T-cell (primary cell): ENCODE measurements at places on chromosomes 11 and 22. TPM values are rescaled to one million over a fixed set of nuclear protein-coding genes. Genes with fewer than 3 reads are reported as not detected.

DNA sequence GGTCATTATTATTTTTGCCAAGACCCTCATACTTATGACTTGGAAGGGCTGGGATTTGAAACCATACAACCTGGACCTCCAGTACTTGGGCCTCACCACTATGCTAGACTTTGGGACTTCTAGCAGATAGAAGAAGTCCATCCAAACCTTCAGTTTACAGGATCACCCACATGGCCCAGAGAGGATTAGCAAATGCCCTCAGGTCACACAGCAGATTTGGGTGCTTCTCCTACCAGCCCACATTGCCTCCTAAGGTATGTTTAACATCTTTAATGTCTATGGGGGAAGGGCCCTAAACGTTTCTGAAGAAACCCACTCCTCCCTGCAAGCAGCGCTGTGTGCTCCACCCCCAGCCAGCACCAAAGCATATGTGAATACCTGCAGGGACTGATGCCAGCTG lies 17.5 kb upstream of the GCAT start:
- no peak for DNase-seq

Gene OR52I2
- not detected for total RNA-seq

Gene OR4D5
- not detected for total RNA-seq

Gene BLID
- not detected for total RNA-seq

DNA sequence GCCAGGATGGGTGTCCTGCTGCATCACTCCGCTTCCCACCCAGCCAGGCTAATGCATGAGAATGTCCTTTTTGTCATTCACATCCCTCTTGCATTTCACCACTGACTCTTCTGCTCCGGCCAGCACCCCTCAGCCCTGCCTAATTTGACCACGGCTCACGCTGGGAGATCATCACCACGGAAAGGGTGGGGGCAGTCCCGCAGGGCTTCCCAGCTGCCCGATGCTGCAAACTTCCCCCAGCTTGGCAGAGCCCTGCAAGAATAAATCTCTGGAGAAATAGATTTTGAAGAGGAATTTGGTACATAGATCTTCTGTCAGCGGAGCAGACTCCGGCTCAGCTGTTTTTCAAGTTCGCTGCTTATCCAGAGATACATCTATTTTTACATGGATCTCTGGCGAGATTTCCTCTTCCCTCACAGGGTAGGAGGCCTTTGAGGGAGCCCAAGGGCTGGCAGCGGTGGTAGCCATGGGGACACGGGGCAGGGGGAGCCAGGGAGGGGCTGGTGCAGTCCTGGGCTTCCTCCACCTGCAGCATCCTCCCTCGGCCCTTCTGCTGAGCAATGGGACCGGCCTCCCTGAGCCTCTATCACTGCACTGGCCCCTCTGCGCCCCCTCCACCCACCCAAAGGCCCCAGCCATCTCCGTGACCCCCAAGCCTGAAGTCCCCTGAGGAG lies 62.6 kb downstream of the BUD13 start:
- no peak for DNase-seq

Gene CDC45
- 0.56 TPM for total RNA-seq

Gene CADM1
- total RNA-seq, result 3.1 TPM

DNA sequence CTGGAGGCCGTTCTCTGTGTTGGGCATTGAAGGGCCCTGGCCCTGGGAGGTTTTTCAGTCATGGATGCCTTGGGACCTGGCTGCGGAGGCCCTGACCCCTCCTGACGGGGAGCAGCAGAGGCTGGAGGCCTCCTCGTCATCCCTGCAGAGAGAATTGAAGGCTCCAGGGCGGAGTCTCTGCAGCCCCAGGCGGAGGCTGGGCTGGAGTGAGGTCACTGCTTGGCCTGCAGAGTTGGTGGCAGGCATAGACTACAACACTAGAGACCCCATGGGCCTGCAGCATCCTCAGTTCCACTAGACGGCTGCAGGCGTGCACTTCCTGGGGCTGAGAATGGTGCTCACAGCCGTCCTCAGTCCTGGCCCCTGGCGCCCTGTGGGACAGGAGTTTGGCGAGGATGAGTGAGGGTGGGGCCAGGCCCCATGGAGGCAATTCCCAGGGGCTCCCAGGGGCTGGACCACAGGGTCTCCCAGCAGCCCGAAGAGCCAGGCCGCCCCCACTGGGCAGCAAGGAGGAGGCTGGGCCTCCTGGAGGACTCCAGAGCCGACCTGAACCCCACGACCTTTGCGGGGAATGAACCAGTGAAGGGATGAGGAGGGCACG lies 1194.9 kb downstream of the BRD1 start:
- no peak for DNase-seq

Gene DMC1
- total RNA-seq, result not detected

GRCh38 chr22:19358195-19358594 lies 66.7 kb upstream of the CLTCL1 start:
- no peak for DNase-seq

- DNase-seq, result no peak
Measured at GRCh38 chr22:50739894-50740293, 1.9 kb downstream of the ACR start.

Gene SMTNL1
- total RNA-seq, result not detected

- DNase-seq, result peak; percentile 86
Measured at GRCh38 chr11:133956650-133957633, at the start of gene IGSF9B. TSS of gene IGSF9B (minus strand) at chr11:133956968. CDS start at chr11:133956754, 214 bp downstream.

DNA sequence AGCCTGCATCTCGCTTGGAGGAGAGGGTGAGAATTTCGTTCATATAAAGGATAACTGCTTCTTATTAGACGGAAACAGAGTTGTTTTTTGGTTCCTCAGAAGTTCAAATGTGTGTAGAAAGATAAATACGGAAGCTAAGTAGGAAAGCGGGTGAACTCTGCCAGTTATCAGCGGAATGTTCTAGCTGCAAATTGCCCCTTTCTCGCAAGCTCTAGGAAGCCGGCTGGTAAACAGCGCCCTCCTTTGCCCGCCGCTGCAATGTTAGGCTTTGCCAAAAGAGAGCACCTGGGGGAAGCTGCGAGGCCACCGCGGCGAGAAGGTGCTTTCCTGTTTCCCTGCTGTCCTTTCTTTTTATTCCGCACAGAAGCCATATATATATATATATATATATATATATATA lies 67.0 kb downstream of the IGLL5 start:
- peak; percentile 15 for DNase-seq

- DNase-seq, result no peak
Measured at GRCh38 chr11:118522571-118523072, 4.7 kb upstream of the TTC36 start.

GRCh38 chr11:816433-816779 lies 2.3 kb upstream of the PNPLA2 start:
- no peak for DNase-seq

Gene SCGB2A2
- total RNA-seq, result not detected

Gene IL18BP
- total RNA-seq, result 27.5 TPM

Gene FXYD2
- total RNA-seq, result 4.3 TPM
